Renal cortical epithelial cell (primary cell): ENCODE measurements at places on chromosomes 3 and 15. TPM values are rescaled to one million over a fixed set of nuclear protein-coding genes. Genes with fewer than 3 reads are reported as not detected.

The SV2B gene
- total RNA-seq: under 0.01 and 0.52 TPM in 2 replicates

The CALML4 gene
- 1.3 and 1.6 TPM in 2 replicates for total RNA-seq

The TMEM41A gene
- total RNA-seq: 15.5 and 19.3 TPM in 2 replicates

The PKM gene
- 3,079 and 5,384 TPM in 2 replicates for total RNA-seq

The DHX30 gene
- 56.6 and 85.6 TPM in 2 replicates for total RNA-seq

The TNIK gene
- 19.3 and 25.8 TPM in 2 replicates for total RNA-seq

The COL6A5 gene
- total RNA-seq: under 0.01 TPM in 1 of 2 replicates, not detected in the other

The WDR93 gene
- 0.69 and 1.2 TPM in 2 replicates for total RNA-seq

The GOLGA6L4 gene
- total RNA-seq: 1.7 and 2.2 TPM in 2 replicates
